Renal cortex interstitium (tissue), 15 donors: ENCODE measurements at places on chromosomes 7 and 10. TPM values are rescaled to one million over a fixed set of nuclear protein-coding genes. Genes with fewer than 3 reads are reported as not detected.

GRCh38 chr7:156609010-156609877, 31.3 kb upstream of the RNF32 start:
- DNase-seq = no peak

DNA sequence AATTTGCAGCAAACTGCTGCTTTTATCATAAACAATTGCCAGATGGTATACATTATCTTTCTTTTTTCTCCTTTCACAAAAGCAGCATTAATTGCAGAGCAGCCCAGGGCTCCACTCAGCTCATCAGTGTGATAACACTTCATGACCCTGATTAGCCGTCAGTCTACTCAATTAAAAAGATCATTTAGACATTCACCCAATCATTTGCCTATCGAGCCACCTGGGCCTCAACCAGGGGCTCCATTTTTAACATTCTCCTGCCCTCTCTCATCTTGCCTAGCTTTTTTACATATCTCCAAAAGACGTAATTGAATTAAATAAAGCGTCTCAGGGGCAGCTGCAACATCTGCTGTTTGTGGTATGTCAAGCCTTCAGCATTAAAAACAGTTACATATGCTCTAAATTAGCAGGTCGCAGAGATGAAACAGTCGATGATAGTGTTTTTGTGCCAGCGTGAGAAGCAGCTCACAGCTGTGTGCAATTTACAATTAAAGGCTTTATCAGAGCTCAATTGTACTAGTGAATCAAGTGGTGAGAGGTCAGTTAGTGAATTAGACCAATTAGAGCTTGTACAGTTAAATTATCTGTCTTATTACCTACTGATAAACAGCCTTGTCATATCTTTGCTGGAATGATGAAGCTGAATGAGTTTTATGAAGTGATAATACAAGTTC, 522.5 kb downstream of the ETV1 start:
- no peak for DNase-seq

Gene CUZD1
- 2.2 TPM for polyA plus RNA-seq

DNA sequence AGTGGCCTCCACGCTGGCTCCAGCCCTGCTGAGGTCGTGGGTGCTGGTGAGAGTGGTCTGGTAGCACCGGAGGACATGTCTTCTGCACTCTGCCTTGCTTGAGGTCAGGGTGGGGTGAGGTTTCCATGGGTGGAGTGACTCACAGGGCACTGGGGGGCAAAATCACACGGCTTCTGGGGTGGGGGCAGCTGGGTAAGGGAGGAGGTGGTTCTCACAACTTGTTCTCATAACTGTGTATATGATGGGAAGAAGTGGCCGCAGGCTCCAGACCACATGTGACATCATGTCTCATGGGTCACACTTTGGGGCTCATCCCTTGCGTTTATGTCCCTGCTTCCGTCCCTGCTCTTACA, 884 bp upstream of the PRF1 start:
- no peak for DNase-seq

DNA sequence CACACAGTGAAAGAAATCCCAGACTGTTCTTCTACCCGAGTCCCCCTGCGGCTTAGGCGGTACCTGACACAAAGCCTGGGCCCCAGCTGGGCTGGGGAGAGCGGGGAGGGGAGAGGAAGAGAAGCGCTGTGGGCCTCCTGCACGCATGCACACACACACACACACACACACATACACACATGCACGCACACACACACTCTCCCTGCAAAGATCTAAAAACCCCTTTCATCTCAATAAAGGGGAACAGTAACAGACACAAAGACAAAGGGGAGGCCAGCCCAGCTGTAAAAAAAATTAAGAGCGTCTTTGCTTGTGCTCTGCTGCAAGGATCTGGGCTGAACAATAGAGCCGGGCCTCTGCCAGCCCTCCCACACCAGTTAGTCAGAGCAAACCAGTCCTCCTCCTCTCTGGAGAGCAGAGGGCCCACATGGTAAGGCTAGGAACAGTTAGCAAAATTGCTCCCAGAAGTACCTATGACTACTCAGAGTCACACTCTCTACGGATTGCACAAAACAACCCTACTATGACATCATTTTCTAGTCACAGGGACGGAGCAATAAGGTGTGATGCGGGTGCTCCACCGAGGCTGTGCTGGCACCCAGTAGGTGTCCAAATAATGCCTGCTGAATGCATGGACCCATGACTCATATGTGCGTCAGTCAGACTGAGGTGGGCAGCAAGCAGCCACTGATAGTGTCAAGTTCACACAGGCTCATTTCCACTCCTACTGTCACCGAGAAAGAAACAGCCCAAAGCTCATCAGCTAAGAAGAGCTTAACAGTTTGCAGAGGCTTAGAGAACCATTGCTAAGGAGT, 9.2 kb downstream of the ITPRIP start:
- DNase-seq = no peak

GRCh38 chr7:28356619-28357018, 55.7 kb upstream of the CREB5 start:
- DNase-seq = no peak

- DNase-seq = no peak
Observed at GRCh38 chr10:87660484-87661133, 931 bp downstream of the PAPSS2 start.
